ENCODE measurements at places on chromosomes 6 and 20.

DNA sequence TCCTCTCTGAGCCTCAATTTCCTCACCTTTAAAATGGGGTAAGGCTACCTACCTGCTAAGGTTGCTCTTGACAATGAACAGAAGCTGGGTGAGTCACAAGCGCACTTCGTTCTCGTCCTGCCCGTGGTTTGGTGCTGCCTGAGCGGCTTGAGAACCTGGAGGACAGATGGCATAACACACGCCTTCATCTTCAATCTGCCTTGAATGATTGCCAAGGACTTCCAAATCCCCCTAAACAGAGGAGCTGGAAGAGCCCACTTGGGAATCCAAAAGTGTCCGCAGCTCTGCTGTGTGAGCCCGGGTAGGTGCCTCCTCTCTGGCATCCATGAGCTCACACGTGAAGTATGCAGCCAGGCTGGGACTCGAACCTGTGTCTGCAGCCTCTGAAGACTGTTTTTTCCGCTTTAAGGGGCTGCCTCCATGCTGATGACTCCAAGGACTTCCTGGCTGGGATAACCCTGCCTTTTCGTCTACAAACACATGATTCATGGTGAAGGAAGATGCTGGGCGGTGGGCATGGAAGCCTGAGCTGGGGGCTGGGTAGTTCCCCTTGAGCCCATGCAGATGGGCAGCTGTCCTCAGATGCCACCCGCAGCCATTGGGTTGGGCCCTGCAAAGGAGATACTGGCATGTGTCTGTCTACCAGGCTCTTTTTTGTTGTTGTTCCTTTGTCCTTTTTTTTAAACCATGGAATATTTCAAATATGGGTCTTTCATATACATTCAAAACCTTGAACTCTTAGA, 25.3 kb upstream of the CSNK2A1 start:
- no peak for DNase-seq

DNA sequence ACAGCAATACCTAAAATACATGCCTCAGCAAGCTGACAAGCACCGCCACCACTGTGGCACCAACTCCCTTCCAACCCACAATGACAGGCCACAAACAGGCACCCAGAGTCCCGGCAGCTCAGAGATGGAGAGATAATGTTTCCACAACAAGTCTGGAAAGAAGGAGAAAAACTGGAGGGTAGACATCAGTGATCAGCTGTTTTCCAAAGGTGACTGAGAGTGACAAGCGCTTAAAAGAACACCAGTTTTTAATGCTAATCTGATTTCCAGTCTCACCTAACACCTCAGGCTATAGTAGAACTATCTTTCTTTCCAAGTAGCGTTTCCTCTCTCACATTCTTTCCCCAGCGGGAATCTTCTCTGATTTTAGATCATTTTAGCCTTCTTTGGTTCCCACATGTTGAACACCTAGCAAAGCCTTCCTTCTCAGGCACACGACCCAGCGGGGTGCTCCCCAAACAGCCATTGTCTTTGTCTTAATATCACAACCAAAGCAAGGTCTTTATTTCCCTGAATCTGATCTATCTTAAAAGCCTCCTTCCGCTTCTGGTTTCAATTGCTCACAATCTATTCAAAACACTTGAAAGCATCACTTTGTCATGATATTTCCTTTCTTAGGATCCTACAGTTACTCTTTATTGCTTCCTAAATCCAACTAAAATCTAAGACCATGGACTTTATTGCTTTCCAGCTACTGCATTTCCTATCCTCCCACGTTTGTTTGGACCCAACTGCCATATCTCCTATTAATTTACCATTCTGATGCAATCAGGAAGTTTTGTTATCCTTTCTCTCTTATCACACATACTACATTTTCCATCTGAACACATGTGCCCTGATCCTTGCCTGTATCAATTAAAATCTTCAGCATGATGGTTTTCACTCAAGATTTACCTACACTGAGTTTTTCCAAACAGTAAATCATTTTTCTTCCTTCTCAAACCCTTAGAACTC, 282.7 kb downstream of the ADGB start:
- DNase-seq = no peak

DNA sequence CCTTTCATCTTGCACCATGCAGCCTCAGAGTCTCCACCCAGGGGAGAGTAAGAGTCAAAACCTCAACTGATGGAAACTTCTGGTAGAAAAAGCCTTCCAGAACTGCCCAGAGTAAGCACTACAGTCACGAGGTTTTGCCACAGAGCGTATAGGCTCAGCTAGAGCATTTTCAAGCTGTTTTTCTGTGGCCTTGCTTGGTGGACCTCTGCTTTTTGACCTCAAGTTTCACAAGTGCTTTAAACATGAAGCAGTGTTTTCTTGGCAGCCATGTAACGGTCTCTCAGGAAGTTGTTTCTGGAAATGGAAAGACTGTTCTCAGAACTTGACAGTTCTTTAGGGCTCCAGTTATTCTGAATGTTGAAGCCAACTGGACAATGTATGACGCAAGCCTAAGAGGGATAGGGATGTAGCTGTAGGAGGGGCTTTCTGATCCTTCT, 146.5 kb downstream of the ZDHHC14 start:
- DNase-seq = no peak

GRCh38 chr20:17730071-17730470, 30.3 kb downstream of the BANF2 start:
- DNase-seq = no peak

DNA sequence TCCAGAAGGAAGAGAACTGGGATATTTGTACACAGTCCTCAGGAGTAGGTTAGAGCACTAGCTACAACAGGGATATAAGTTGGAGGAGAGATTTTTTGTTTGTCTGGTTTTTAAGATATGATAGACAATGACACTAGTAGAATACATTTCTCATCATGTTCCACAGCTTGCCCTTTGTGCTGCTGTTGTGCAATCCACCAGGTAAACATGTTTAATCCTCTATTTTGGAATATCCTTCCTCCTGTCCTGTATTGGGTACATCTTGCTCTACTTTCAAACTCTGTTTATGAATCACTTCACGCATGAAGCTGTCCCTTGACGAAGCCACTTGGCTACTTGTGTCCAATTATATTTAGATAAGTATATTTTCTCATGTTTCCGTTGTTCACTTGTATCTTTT, 153.6 kb upstream of the TENT5A start:
- DNase-seq = no peak

GRCh38 chr20:22905658-22906057, 129.5 kb upstream of the SSTR4 start:
- DNase-seq = no peak

GRCh38 chr6:124524491-124525200, 437.6 kb upstream of the RNF217 start:
- no peak for DNase-seq

Data from NT2/D1 (cell line).